BJ (cell line): ENCODE measurements at places on chromosomes 12 and 14.

DNA sequence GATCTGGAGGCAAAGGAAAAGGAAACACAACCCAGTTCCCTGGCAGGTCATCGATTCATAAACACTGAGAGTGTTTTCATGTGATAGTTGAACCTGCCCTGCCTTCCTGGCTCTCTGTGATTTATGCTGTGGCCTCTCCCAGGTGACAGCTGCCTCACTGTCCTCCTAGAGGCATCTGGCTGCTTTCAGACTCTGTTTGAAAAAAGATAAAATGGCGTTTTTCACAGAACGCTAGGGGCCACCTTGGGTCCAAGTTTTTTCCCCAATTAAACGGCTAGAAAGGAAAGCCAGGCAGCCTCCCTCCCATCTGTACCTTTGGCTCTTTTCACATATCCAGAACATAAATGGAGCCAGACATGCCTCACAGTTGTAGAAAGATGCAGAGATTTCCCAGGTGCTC is 252.6 kb upstream of the CCDC196 start:
- no peak for DNase-seq

DNA sequence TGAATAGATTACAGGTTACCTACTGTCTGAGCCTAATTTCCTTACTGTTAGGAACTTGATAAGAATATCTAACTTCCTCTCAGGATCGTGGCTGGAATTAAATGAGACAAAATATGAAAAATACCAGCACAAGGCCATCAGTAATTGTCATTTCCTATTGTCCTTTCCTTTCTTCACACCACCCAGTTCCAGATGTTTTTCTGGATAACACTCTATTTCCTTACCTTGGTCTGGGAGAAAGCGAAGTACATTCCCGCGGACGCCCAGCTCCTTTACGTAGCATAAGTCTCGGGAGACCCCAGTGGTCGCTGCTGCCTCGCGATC is 376 bp downstream of the GDF3 start:
- DNase-seq, result no peak

DNA sequence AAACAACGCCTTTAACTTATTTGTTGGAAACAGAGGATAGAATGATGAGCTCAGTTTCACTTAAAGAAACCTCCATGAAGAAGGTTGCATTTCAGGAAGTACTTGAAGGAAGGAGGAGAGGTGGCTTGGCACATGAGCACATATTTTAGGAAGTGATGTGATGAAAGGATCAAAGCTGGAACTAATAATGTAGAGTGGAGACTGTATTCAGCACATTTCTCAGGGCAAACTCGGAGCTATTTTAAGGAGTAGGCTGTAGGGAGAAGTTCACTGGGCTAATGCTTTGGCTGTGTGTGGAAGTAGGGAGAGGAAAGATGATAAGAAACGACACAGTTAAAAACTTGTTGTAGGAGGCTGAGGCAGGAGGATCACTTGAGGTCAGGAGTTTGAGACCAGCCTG is 272.8 kb downstream of the AKAP6 start:
- no peak for DNase-seq

- no peak for DNase-seq
Observed at GRCh38 chr14:90568405-90568804, 171.6 kb downstream of the CALM1 start.

GRCh38 chr12:80056232-80056631 is 43.1 kb upstream of the OTOGL start:
- no peak for DNase-seq

- DNase-seq, result no peak
Observed at GRCh38 chr14:76212242-76212641, 60.5 kb downstream of the GPATCH2L start.

GRCh38 chr14:58629281-58629680 is 8.5 kb upstream of the DACT1 start:
- DNase-seq, result no peak

DNA sequence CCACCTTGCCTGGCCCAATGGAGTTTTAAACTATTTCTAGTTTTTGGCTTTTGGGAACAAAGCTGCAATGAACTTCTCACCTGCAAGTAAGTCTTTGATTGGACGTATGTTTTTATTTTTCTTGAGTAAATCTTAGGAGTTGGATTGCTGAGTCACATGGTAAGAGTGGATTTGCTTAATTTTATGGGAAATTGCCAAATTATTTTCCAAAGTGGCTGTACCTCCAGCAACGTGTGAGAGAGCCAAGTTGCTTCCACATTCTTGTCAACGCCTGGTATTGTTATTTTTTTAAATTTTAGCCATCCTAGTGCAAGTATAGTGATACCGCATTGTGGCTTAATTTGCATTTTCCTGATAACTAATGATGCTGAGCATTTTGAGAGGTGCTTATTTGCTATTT is 136.6 kb downstream of the LMNTD1 start:
- DNase-seq, result no peak

- no peak for DNase-seq
Observed at GRCh38 chr12:85155791-85156190, 119.6 kb downstream of the LRRIQ1 start.

- DNase-seq, result no peak
Observed at GRCh38 chr14:87990682-87991081, 2.3 kb downstream of the GALC start.

GRCh38 chr12:66860752-66861750 is 182.2 kb upstream of the GRIP1 start:
- peak; percentile 0 for DNase-seq

- DNase-seq, result no peak
Observed at GRCh38 chr12:71566655-71567054, 97.0 kb downstream of the ZFC3H1 start.

DNA sequence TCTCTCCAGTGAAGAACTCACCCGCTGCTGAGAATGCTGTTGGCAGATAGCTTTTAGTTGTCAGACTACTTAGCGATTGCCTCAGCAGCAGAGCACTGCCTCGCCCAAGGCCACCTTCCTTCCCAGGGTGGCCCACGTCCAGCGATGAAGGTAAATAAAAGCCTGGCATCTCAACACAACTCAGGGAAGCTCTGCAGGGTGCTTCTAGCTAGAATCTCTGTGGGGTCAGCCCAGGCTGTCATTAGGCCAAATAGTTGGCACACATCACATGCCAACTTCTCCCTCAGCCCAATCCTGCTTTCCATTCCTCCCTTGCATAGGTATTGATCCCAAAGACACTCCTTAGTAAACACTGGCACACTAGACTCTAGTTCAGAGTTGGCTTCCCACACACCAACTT is 368.1 kb upstream of the TMTC1 start:
- DNase-seq, result no peak

- no peak for DNase-seq
Observed at GRCh38 chr14:90674716-90675115, 141.5 kb downstream of the TTC7B start.

DNA sequence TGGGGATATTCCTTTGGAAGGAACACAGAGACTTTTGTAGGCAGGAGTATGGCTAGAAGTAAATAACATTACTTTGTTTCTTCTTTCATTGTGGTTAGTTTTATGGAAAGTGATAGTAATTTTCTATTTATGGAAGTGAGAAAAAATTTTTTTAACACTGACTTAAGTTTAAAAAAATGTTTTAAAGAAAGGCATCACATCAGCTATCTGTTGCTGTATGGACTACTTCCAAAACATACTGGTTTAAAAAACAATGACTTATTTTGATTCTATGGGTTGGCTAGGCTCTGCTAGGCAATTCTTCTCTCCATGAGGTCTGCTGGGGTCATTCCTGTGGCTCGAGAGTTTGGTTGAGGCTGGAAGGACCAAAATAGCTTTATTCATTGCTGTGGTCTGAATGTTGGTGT is 31.7 kb upstream of the SLC38A2 start:
- DNase-seq, result no peak

DNA sequence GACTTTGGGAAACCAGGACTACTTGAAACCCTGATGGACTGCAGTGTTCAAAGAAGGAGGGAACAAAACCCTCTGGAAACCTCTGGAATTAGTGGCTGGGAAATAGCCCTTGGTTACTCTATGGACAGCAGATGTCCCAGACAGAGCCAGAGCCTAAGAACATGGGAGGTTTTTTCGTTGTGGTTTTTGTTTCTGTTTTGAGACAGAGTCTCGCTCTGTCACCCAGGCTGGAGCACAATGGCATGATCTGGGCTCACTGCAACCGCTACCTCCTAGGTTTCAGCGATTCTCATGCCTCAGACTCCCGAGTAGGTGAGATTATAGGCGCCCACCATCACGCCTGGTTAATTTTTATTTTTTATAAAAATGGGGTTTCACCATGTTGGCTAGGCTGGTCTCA is 1378.7 kb downstream of the AACS start:
- DNase-seq, result no peak

GRCh38 chr12:53208435-53208834 is 1.4 kb upstream of the ITGB7 start:
- DNase-seq, result no peak

GRCh38 chr14:103686831-103687485 is 28.3 kb downstream of the XRCC3 start:
- DNase-seq, result no peak

- no peak for DNase-seq
Observed at GRCh38 chr12:130804216-130804615, 34.8 kb downstream of the STX2 start.

GRCh38 chr12:97118796-97119375 is 211.8 kb downstream of the NEDD1 start:
- no peak for DNase-seq

DNA sequence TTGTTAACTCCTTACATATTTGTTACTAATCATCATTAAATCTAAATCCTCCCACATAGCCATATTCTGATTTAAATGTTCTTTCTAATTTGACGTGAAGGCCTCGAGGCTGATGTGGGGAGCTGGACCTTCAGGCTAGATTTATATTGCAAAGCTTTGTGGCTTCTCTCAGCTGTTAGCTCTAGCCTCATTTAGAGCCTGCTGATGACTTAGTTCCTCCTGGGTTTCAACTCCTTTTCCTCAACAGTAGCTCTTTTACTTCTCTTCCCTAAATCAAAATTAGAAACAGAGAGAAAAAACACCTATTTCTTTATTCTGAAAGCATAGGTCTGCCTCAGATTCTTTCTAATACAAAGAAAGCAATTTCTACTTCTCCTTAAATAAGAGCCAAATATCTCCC is 477.5 kb upstream of the CCDC196 start:
- no peak for DNase-seq

- DNase-seq, result no peak
Observed at GRCh38 chr12:112869091-112869490, 37.7 kb upstream of the OAS1 start.

DNA sequence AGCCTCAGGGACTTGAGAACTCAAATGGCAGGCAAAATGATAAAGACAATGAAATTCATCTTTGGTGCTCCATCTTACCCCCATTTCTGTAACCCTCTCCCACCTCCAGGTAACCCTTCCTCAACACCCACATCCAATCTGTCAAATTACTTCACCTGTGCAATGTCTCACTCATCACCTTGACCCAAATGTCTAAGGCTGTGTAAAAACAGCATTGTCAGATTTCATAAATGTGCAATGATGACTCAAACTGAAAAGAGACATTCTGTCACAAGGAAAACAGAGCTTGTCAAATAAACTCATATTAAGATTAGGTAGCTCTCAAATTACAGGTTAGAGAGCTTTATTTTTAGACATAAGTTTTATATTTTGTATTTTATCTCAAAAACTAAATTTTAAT is 19.9 kb upstream of the COCH start:
- DNase-seq, result no peak

DNA sequence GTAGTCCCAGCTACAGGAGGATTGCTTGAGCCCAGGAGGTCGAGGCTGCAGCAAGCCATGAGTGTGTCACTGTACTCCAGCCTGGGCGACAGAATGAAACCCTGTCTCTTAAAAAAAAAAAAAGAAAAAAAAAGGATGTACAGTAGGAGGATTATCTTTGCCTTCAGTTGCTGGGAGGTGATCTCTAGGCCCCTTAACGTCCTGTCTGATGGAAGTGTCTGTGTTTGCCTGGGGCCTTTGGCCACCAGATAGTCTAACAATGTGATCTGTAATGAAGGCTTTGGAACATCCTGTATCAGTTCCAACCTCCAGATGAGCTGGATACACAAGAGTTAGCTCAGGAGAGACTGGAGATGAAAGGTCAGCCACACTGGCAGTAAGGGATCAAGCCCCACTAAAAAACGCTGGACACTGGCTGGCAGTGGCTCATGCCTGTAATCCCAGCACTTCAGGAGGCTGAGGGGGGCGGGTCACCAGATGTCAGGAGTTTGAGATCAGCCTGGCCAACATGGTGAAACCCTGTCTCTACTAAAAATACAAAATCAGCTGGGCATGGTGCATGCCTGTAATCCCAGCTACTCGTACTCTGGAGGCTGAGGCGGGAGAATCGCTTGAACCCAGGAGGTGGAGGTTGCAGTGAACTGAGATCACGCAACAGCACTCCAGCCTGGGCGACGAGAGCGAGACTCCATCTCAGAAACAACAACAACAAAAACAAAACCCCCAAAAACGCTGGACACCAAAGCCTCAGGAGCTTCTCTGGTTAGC is 19.0 kb upstream of the HNF1A start:
- DNase-seq, result no peak

DNA sequence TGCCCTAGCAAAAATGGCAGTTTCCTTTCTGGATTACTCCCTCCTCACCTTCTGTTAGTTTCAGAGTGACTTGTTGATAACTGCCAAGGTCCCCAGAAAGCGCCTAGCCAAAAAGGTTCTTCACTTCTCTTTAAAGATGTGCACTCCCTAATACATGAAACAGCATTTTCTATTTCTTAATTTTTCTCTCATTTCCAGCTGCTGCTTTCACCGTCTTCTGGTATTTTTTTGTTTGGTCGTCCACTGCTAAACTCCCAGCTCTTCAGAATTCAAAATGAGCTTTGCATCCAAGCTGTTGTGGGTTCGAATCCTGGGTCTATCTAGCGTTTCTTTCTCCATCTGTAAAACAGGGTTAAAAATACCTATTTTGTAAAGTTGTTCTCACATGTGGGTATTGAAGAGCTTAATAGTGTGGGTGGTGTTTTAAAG is 397 bp upstream of the BORCS5 start:
- DNase-seq, result no peak

- DNase-seq, result no peak
Observed at GRCh38 chr14:33343016-33343415, 404.3 kb downstream of the NPAS3 start.

DNA sequence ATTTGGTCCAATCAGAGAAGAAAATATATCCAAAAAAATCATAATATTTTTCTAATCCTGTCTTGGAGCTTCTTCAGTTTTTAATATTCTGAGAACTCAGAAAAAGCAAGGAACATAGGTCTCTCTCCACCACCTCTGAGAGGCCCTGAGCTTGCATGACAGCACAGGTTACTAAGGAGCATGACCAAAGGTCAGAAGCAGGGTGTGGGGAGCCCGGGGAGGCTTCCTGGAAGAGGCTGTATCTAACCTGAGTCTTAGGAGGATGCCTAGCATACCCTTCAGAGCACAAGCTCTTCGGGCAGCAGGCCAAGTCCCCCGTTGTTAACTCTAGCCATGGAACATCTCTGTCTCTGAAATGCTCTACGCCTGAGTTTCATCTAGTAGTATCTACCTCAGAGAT is 15.7 kb upstream of the STON2 start:
- no peak for DNase-seq

DNA sequence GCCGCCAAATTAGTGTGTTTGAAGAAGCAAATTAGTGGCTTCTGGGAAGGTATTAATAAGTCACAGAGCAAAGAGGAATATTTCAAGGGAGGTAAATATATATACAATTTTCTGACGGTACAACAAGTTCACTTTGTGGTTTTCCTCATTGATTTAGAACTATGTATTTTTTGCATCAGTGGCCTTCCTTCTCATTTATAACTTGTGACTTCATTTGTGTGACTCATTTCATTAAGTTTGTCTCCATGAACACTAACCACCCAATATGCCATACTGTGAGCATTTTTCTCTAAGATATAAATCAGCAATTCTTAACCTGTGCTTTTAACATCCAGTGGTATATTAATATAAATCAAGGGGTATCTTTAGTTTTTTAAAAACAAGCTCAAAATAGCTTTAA is 29.3 kb upstream of the ARHGAP5 start:
- DNase-seq, result no peak
